Fibroblast of villous mesenchyme (primary cell): ENCODE measurements at places on chromosomes 5 and 9. TPM values are rescaled to one million over a fixed set of nuclear protein-coding genes. Genes with fewer than 3 reads are reported as not detected.

Gene AMACR
- 9.7 and 17.7 TPM in 2 replicates for total RNA-seq

Gene ACOT12
- not detected in 2 replicates for total RNA-seq

Gene ZNF622
- 44.0 and 47.4 TPM in 2 replicates for total RNA-seq

Gene TOR1B
- 27.4 and 33.2 TPM in 2 replicates for total RNA-seq

Gene RANBP17
- 28.0 and 33.7 TPM in 2 replicates for total RNA-seq

Gene HTR4
- total RNA-seq, result not detected in 2 replicates

Gene CDKN2A
- total RNA-seq, result 20.7 and 32.5 TPM in 2 replicates

Gene FOXD4L4
- total RNA-seq, result under 0.01 TPM in 1 of 2 replicates, not detected in the other

Gene SH3RF2
- 0.97 and 2.2 TPM in 2 replicates for total RNA-seq

Gene SHOC1
- total RNA-seq, result under 0.01 TPM in 1 of 2 replicates, not detected in the other

Gene NUTM2F
- not detected in 2 replicates for total RNA-seq

Gene FRRS1L
- under 0.01 TPM in 1 of 2 replicates, not detected in the other for total RNA-seq

Gene NR5A1
- not detected in 2 replicates for total RNA-seq

Gene PRSS3
- 3.9 and 12.9 TPM in 2 replicates for total RNA-seq

Gene LRRC19
- not detected in 2 replicates for total RNA-seq

Gene FAM151B
- 8.6 and 8.7 TPM in 2 replicates for total RNA-seq

Gene LECT2
- total RNA-seq, result not detected in 2 replicates

Gene BHMT2
- total RNA-seq, result 21.3 and 34.5 TPM in 2 replicates

Gene ANKRD31
- under 0.01 and 0.32 TPM in 2 replicates for total RNA-seq
